ENCODE measurements at places on chromosomes 11 and 22.
A peak's percentile ranks its signal among the peaks of the same experiment; 100 is the strongest.

DNA sequence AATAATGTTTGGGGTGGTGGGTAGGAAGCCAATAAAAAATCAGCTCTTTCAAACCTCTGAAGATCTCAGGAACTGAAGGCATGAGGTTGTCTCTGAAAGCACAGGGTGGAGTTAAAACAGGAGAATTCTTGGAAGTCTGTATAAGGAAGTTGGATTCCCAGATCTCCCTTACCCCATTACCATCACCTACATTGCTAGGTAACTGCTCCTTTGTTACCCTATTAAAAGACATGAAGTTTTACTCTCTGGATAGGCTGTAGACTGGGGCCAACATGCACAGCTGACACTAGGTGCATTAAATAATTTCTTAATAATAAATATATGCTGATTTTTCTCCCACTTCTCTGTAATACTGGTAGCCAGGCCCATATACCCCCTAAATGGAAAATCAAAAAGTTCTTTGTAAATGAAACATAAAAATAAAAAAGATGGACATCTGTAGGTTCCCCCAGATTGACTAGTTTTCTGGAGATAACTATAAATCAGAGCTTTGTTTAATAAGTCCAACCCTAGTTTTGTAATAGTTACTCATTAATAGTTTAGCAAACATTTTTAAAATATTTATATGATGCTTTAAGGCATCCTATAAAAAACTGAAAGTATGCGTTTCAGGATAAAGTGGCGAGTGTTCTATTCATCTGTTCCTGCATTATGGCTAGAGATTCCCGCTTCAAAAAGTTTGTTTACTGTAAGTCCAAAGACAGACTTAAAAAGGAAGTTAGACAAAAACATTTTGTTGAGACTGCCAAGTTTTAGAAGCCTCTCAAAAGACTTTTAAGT, 63.8 kb downstream of the KIF18A start:
- DNase-seq: no peak

GRCh38 chr11:113806406-113806805, 26.8 kb downstream of the CLDN25 start:
- peak; percentile 8 for DNase-seq

DNA sequence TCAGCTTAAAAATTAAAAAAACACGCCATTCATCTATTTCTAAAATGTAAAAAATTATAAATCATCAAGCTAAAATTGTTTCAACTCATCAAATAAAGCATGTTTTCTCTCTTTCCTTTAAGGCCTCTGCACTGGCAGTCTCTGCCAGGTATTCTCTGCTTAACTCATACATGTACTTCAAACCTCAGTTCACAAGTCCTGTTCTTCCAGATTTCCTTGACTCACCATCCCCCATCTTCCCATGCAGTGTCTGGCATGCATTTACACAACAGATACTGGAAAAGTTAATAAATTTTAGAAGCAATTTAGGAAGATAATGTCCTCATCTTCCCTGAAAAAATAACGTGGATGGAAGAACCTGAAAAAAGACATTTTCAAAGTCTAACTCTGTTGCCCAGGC, 32.5 kb downstream of the CSTF3 start:
- no peak for DNase-seq

DNA sequence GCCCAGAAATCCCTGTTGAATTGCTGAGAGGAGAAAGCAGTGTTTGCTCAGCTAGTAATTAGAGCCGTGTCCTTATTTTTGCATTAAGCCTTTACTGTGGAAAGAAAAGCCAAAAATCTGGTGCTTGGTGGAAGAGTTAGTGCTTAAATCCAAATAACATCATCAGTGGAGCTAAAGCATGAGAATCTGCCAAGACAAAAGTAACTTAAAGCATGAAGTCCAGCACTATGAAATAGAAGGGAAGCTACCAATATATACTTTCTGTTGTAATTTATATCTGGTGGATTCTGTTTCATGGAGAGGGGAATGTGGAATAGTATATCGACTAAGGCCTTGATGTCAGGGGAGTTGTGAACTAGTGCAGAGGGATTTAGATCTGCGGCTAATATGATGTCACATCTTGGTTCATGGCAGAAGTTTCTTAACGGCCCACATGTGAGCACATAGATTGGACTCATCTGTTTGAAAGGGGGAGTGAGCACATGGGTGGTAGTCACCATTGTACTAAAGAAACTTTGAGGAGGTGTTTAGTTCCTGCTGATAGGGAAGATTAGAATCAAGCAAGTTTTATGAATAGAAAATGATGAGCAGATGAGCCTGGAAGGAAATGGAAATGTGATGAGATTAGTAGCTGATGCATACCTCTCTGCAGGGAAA, 224.4 kb upstream of the MTNR1B start:
- no peak for DNase-seq

DNA sequence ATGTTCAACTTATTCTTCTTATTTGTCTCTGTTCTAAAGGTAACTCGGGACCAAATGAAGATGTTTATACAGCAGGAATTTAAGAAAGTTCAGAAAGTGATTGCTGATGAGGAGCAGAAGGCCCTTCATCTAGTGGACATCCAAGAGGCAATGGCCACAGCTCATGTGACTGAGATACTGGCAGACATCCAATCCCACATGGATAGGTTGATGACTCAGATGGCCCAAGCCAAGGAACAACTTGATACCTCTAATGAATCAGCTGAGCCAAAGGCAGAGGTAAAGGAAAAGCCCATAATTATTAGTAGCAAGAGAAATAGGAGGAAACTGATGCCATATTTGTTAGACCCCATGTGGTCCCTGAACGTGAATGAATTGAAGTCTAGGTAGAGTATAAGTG, 63.3 kb downstream of the TRIM44 start:
- peak; percentile 87 for DNase-seq

- no peak for DNase-seq
These were observed 187.1 kb downstream of the ARHGAP42 start for GRCh38 chr11:100874203-100874602.

- DNase-seq: no peak
These were observed 20.7 kb downstream of the POU2F3 start for GRCh38 chr11:120260616-120261015.

GRCh38 chr11:129440028-129440713, 64.5 kb downstream of the BARX2 start:
- peak; percentile 99 for DNase-seq

- no peak for DNase-seq
These were observed 4.2 kb upstream of the CTSC start for GRCh38 chr11:88341522-88342251.

- no peak for DNase-seq
These were observed 352.7 kb downstream of the NTM start for GRCh38 chr11:131723088-131723487.

DNA sequence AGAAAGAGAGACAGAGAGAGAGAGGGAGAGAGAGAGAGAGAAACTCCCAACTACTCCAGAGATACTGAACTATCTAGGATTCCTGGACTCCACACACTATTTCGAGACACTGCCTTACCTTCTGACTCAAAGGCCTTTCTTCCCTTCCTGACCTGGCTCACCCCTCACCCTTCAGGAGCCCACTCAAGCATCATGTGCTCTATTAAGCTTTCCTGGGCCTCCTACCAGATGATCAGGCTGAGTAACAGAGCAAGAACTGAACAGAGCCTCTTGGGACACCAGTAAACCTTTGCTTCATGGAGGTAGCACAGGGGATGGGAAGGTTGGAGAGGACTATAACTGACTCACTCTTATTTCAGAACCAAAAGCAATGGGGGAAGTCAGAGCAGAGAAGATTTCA, 31.4 kb downstream of the PLEKHA7 start:
- peak; percentile 89 for DNase-seq

DNA sequence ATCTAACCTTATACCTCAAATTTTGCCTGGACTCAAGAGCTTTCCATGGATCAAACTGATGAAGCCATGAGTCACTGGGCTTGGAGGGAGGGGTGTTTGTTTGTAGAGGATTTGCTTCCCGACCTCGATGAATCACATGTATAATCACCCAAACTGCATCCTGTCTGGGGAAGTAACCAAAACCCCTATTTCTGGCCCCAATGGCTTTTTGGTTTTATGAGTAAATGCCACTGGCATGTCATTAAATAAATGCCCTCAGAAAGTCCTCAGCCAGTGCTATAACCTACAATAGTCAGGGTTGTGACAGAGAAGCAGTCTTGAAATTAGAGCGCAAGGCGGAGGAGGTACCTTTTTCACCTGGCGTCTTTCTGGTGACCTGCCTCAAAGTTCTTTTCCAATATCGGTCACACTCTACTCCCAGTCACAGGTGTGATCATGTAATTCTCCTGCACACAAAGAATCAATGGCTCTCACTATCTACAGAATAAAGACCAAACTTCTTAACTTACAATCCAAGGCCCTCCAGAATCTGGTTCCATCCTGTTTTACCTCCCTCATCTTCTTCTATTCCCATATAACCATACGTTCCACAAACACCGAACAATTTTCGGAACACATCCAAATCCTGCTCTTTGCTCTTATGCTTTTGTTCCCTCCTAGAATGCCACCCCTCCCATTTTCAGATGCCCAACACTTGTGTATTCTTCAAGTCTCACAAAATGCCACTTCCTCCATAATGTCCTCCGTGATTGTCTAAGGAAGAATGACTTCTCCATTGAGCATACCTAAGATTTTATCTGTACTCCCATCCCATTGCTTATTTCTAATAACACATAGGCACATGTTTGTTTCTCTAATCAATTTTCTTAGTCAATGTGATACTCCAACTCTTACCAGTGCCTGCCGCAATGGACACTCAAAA, 81.3 kb upstream of the BLID start:
- DNase-seq: peak; percentile 98

DNA sequence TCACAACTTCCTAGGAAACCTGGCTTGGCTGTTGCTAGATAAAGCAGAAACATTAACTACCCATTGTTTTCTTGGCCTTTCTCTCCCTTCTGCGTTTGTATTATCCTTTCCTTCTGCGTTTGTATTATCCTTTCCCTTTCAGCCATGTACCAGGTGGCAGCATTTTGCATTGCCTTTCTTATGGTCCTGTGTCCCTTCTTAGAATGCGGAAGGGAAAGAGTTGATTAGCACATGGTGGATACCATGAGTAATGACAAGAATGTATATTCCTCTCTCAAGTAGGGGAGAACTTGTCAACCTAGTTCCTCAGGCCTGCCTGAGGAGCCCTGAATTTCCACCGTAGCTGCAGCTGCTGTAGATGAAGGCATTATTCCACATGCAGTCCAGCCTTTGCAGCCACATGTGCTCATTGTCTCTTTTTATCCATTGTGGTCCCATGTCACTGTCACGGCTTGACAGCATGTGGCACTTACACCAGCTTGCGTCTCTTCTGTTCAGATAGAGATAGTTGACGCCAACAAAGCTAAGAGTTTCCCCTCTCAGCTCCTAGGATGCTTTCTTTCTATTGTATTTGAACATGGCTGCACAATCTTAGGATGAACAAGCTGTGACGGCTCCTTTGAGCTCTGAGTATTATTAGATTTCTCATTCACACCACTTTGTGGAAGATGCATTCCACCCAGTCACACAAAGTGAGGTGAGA, 44.8 kb downstream of the SLN start:
- DNase-seq: no peak

GRCh38 chr11:86932259-86932585, 23.0 kb downstream of the FZD4 start:
- no peak for DNase-seq

- DNase-seq: no peak
These were observed 91.2 kb downstream of the UBASH3B start for GRCh38 chr11:122746611-122747244.

GRCh38 chr11:85076535-85077330, 550.4 kb downstream of the DLG2 start:
- DNase-seq: peak; percentile 33

DNA sequence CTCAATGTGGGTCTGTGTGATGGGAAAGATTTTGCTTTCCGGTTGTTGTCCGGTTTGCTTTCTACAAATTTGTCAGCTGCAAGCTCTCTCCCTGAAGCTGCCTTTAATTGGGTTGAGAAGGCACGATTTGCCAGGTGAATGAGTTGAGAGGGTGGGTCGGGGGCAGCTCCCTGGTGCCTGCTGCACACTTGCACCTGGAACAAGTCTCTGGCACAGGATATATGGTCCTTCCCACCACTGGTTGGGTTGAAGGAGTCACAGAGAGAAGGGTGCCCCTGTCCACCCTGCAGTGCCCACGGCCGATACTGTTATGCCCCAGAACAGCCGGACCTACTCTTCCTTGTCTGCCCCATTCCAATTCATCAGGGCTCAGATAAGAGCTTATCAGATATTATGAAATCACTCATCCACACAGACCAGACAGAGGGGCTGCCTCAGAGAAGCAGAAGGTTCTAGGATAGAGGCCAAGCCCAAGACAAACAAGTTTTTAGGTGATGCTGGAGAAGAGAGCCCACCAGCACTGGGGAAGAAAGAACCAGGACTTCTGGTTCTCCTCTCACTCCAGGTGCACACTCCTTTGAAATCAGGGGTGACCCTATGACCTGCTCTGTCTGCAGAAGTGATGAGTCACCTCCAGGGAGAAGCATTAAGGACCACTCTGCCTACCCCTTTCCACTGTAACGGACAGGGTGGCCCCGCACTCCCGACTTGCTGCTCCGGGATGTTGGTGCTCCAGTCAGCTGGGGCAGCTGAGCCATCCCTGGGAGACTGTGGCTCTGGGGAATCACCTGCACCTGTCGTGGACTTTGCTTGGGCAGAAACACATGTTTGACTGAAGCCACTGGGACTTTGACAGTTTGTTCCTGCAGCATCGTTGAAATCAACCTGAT, 45.3 kb downstream of the RTL6 start:
- no peak for DNase-seq

DNA sequence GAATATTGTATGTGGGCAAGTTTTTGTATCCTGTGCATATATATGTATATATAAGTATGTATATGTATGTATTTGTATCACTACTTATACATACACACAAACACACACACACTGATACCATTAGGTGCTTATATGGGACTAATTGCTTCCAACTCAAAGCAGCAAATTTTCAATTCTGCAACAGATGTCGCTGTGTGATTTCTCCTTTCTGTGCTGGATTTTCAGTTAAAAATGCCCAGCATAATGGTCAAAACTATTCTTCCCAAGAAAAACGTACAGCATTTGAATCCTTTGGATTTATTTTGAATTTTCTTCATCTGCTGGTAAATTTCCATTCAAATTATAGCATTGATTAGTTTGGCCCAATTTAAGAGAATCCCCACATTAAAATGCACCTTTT, 4.3 kb downstream of the CADM1 start:
- no peak for DNase-seq

GRCh38 chr22:43263645-43264514, 76.9 kb upstream of the TTLL12 start:
- peak; percentile 58 for DNase-seq

GRCh38 chr22:32532820-32533128, 58.2 kb downstream of the FBXO7 start:
- no peak for DNase-seq

GRCh38 chr22:35662914-35663313, 14.7 kb downstream of the APOL6 start:
- DNase-seq: no peak
